NCI-H1048 (cell line): ENCODE measurements at places on chromosomes 4 and X.

- no peak for DNase-seq
These were observed 61.9 kb upstream of the IGFBP7 start for GRCh38 chr4:57172065-57172464.

DNA sequence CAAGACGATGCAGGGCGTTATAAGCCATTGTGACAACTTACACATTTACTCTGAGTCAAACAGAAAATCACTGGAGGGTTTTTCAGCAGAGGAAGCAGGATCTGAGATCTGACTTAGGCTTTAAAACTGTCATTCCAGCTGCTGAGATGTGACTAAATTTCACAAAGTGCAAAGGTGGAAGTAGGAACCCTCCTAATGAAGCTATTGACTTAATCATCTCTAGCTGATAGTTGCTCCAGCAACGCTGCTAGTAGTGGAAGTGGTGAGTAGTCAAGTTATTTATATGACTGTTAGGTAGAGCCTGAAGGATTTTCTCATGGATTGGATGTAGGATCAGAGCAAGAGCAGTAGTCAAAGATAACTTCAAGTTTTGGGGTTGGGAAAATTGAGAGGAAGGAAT lies 218.6 kb downstream of the GRID2 start:
- DNase-seq: no peak

DNA sequence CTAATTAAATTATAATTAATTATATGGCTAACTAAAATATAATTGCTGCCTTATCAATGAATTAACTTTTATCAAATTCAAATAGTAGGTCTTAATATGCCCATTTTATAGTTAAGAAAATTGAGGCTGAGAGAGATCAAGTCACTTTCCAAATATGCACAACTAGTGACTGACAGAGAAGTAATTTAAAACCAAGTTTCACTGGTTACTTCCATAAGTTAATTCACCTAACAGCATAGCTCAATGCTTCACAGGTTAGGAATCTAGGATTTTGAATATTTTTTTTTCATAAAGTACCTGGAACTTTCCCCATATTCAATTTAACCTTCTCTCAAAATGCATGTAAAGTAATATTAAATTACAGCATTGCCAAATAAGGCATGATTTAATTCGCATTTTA lies 134.4 kb upstream of the VEGFC start:
- no peak for DNase-seq

DNA sequence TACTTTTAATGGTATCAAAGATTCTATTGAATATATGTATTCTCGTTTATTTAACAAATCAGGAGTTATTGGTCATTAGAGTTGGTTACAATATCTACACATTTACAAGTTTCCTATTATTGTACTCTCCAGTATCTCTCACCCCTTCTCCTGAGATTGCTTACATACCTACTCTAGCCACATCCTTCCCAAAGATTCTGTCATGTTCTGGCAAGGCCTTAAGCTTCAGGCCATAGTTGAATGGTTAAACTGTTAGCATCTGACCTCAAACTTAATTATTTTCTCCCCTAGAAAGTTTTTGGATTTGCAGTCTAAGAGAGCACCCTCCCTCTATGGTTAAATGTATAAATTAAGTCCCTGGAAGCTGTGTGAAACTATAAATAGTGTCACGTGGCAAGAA lies 784.2 kb downstream of the GLUD2 start:
- DNase-seq: no peak
